ENCODE measurements at places on chromosomes 3 and 15.

GRCh38 chr3:108391917-108392593 lies 95.7 kb downstream of the HHLA2 start:
- DNase-seq, result no peak

GRCh38 chr15:73866481-73866880 lies 6.9 kb upstream of the TBC1D21 start:
- DNase-seq, result no peak

DNA sequence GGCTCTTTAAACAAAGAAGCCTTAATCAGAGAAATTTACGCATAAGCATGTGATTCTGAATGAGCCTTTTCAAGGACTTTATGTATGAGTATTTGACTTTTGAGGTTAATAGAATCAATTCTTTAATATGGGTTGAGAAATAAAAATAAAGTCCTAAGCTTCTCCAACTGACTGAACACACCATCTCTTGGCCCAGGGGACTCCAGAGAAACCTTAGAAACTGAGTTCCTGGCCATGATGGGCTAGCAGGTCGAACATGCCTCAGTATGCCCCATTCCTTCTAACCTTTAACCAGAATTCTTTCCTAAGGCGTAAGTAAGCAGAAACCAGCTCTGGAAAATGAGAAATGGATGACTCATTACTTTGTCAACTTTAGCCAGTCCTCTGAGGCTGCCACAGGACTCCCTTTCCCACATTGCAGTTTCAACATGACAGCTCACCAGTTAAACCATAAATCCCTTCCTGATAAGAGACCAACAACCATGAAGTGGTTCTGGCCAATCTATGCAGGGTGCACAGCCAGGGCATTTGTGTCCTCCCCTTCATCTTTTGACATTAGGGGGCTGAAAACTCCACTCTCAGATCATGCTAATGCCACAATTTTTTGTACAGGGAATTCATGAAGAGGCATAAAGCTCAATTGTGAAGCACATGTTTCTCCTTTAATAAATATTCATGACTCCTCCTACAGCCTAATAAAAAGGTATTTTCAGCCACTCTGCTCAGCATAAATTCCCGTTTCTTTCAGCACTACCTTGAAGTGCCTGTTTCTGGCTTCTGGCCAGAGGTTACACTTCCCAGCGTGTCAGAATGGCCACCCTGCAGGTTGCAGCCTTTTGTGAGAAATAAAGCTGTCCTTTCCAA lies 33.3 kb downstream of the TM4SF18 start:
- no peak for DNase-seq

DNA sequence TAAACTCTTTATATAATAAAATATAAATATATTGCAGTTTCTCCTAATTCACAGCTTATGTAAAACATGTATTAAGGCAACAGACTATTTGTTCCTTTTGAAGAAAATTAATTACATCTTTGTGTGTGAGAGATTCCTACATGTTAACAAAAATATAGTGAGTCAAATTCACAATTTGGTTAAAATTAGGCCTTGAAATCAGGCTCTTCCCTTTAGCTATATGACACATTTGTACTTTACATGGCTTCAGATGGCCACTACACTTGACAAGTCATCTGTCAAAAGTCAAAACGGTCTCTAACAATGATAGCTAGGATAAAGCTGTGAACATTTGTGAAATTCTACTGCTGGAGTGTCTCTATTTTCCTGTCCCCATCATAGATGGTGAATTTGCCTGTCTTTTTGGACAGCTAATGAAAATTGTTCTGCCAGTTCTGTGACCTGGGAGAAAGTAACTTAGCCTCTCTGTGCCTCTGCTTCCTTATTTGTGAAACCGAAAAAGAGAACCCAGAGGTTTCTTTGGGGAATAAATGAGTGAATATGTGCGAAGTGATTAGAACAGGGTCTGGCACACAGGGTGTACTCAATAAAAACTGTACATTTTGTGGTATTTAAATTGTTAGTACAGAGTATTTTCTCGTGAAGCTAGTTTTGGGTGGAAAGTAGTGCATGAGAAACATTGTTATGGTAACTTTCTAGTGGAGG lies 23.6 kb downstream of the TM4SF4 start:
- DNase-seq, result no peak

GRCh38 chr3:106114220-106114619 lies 245.4 kb upstream of the CBLB start:
- DNase-seq, result no peak

- DNase-seq, result no peak
These were observed 10.1 kb upstream of the C3orf22 start for GRCh38 chr3:126568776-126569342.

DNA sequence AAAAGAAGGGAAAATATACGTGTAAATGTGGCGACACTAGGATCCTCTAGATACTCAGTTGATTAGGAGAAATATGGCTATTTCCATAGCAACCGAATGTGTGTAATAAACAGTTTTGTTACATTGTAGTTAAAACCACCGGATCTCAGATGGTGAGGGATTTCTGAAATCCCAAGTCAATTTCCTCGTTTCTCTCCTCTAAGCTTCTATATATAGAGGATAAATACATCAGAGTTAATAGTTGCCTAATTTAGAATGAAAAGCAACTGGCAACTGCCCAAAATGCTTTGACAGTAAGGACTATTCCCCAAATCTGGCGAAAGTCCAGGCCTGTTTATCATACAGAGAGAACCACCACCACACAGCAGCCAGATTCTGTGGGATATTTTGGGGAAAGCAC lies 112.6 kb downstream of the GABRB3 start:
- DNase-seq, result no peak

- DNase-seq, result no peak
These were observed 325.8 kb upstream of the NAALADL2 start for GRCh38 chr3:174533286-174533685.

- no peak for DNase-seq
These were observed 13.3 kb upstream of the THUMPD3 start for GRCh38 chr3:9349321-9350117.

DNA sequence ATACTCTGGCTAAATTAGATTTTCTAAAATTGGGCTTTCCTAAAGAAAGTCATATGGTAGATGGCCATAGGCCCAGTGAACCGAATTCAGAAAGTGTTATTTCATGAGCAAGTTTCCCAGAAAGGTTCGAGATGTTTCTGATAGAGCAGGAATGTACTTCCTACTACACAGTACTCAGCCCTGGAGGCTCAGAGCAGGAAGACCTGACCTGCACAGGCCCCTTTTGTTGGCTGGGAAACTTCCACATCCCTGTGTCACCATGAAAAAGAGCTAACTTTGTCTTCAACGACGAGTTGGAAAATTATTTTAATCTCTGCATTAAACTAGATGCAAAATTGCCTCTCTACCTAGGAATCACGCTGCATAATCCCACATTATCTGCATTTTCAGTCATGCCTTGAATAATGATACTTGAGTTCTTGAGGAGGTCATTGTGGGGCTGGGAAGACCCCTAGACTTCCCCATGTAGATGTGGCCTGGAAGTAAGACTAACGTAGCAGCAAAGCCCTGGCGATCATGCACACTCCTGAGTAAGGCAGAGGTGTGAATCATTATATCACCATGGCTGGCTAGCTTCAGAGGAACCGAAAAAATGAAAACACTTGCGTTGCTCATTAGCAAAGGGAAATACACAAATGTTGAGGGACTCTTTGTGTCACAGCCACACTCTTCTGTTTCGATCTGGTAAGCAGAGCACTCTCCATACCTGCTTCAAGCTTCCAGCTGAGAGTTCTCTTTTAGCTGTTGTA lies 47.1 kb downstream of the CMTM7 start:
- no peak for DNase-seq

DNA sequence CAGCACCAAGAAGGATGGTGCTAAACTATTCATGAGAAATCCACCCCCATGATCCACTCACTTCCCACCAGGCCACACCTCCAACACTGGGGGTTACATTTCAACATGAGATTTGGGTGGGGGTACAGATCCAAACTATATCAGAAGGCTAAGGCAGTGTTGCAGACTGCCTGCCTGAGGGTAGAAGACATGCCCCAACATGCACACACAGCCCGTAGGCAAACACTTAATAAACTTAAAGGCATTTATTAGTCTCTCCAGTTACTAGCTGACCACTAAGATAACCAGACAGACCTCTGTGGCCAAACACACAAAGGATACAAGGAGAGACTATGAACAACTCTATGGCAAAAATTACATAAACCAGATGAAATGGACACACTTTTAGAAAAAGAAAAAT lies 10.2 kb downstream of the FAM162A start:
- DNase-seq, result no peak

GRCh38 chr15:31216215-31216911 lies 110.3 kb upstream of the KLF13 start:
- DNase-seq, result peak; percentile 64

- DNase-seq, result no peak
These were observed 899.1 kb downstream of the SI start for GRCh38 chr3:164179110-164179774.

DNA sequence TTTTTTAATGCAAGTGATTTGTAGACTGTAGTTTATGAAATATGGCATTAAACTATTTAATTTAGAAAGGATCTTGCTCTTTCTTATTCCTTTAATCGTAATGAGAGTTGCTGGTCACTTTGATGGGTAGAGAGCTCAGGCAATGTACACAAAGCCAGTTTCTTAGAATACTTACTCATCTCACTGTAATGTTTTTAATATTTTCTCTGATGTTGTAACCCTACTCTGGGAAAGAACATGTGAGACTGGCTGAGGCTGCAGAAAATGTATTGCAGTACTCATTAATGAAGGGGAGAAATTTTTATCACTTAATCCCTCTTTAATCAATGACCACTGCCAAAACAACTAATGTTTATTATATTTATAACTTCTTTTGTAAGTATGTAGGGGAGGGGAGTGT lies 479.4 kb upstream of the KCNMB2 start:
- DNase-seq, result no peak

DNA sequence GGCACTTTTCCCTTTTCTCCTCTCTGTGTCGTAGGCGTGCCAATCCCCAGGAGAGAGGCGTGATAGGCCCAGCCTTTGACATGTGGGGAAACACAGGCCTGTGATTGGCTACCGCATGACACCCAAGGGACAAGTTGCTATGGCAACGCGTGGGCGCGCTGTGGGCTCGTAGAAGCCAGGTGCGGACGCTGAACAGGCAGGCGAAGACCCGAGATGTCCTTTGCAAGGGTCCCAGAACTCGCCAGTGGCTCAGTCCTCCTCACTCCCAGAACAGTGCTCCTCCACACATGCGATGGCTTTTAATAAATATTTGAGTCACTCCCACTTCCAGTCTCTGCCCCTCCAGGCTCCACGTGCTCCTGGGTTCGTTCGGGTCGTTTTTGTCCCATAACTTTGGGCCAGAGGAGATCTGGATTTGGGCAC lies 4.2 kb downstream of the SLC51B start:
- DNase-seq, result peak; percentile 46

GRCh38 chr3:16633948-16634347 lies 28.7 kb upstream of the DAZL start:
- no peak for DNase-seq

DNA sequence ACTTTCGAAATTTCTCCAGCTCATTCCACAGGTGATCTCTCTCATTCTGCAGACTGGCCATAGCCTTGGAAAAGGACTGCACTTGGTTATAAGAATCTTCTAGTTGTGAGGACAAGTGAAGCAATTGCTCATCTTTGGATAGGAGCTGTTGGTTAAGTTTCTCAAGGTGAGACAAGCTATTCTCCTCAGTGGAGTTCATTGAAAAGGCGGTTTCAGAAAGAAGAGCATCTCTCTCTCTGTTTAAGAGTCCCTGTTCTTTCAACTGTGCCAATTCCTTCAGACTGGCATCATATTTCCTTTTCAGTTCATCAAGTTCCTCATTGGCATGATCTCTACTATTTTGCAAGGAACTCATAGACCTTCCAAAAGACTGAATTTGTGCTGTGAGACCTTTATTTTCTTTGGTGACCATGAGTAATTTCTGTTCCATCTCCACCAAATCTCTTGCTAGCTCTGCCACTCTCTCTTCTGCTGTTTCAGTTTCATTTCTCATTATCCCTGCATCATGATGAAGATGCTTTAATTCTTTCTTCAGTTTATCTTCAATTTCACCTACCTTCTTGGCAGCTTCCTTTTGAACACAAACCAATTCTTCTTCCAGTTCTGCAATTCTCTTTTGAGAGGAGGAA lies 30.2 kb upstream of the HCLS1 start:
- no peak for DNase-seq

GRCh38 chr15:70088455-70088854 lies 9.3 kb downstream of the TLE3 start:
- no peak for DNase-seq

DNA sequence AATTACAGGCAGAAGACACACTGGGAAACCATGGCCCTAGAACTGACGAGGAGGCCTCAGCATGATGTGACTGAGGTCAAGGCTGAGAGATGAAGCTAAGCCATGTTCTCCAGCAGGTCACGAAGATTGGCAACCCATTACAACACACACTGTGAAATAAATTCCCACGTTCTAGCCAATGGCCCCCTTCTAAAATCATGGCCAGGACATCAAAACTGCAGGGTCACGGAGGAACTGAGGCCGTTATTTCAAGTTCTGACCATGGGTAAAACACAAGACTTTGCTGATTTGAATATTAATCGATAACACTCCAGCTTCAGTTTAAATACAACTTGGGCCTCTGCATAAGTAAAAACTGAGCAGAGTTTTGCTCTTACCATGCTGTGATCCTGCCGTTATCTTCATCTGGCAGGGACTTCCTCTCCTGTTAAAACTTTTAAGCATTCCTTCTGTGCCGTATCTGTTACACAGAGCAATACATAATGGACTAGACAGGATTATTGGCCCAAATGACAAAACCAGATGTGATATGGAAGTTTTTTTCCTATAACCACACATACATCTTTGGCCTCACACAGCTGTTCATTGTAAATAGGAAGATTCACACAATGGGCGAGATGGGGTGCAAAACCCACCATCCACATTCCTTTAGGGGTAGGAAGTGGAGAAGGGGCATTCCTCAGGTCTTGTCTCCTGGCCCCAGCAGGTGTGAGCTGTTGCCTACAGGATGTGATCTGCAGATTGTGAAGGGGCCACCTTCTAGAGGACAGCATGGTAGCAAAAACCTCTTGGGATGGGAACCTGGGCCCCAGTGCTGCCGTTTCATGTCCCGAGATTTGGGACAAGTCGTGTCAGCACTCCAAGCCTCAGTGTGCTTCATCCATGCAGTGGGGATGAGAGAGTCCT lies 207.4 kb downstream of the OPA1 start:
- no peak for DNase-seq

- DNase-seq, result no peak
These were observed 243.1 kb downstream of the MECOM start for GRCh38 chr3:169420429-169420828.

DNA sequence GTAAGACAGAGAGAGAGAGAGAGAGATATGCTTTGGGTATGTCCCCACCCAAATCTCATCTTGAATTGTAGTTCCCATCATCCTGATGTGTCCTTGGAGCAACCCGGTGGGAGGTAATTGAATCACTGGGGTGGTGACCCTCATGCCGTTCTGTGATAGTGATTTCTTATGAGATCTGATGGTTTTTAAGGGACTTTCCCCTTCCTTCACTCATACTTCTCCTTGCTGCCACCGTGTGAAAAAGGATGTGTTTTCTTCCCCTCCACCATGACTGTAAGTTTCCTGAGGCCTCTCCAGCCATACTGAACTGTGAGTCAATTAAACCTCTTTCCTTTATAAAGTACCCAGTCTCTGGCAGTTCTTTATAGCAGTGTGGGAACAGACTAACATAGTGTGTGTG lies 60.3 kb downstream of the EOMES start:
- DNase-seq, result no peak
